Neural crest cell (in vitro differentiated cells): ENCODE measurements at places on chromosomes 6 and 20. TPM values are rescaled to one million over a fixed set of nuclear protein-coding genes. Genes with fewer than 3 reads are reported as not detected.

- DNase-seq = no peak
Measured at GRCh38 chr6:107737397-107737793, 86.7 kb downstream of the SCML4 start.

GRCh38 chr6:125533710-125534397, 215.6 kb upstream of the HEY2 start:
- DNase-seq = no peak

The CYP24A1 gene
- 0.93 and 1.3 TPM in 2 replicates for total RNA-seq

The RNF217 gene
- total RNA-seq = 8.4 and 8.7 TPM in 2 replicates
